ENCODE measurements at places on chromosomes 5 and 9.
A peak's percentile ranks its signal among the peaks of the same experiment; 100 is the strongest.

- no peak for DNase-seq
Measured at GRCh38 chr9:68741704-68742332, 36.8 kb downstream of the PIP5K1B start.

GRCh38 chr9:20693068-20693467, 9.0 kb downstream of the FOCAD start:
- DNase-seq, result no peak

DNA sequence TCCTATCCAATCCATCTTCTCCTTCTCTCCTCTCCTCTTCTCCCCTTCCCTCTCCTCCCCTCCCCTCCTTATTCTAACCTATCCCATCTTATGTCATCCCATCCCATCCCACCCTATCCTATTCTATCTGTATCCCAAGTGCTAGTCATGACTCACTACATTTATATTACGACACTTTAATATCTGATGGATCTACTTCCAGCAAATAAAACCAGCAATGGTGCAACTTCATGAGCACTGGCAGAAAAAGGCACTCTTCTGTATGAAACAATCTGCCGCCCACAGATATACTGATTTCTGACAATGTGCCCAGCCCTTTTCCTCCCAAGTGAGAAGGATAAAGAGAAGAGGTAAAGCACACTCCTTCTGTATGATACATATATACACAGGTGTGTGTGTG, 86.6 kb upstream of the ANKH start:
- DNase-seq, result no peak

GRCh38 chr9:120080849-120081248, 499.1 kb downstream of the CDK5RAP2 start:
- DNase-seq, result no peak

- DNase-seq, result no peak
Measured at GRCh38 chr5:127796211-127796610, 93.0 kb downstream of the CCDC192 start.

- peak; percentile 5 for DNase-seq
Measured at GRCh38 chr5:24714746-24715145, 70.0 kb upstream of the CDH10 start.

DNA sequence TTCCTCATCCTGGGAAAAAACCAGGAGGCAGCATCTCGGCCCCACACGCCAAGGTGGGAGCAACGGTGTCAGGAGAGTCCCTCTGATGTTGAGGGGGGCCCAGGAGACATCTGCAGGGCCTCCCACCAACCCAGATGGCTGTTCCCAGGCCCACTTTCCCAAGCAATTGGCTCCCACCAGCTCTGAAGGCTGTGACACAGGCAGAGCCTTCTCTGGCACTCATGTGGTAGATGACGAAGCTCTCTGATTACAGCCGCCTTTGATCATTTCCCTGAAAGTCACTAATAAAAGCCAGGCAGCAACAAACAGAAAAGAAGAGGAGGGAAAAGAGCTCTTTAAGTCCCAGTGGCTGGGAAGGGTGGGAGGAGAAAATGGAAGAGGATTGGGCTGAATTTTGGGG, 226.5 kb downstream of the CDK5RAP2 start:
- DNase-seq, result peak; percentile 67

GRCh38 chr5:113145757-113146387, 169.3 kb downstream of the DCP2 start:
- no peak for DNase-seq

DNA sequence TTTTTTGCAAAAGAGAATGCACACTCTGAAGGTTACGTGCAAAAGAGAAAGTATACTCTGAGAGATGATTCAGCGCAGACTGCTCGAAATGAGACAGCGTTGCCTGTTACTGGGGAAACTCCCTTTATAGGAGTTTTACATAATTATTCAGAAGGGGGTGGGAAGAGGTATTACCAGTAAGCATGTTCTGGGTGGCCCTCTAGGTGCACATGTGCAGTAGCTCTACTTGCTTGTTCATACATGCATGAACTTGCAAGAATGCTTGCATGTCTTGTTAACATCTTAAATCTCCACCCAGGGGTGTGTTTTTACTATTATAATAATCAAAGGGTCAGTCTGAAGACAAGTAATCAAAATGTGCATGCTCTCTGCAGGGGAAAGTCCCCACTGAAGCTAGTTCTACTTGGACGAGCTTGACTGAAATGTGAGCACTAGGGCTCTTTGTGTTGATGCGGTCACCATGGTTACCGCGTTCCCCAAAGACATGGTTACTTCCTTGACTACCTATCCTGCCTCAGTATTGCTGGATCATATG, 75.5 kb downstream of the SGCD start:
- peak; percentile 94 for DNase-seq

GRCh38 chr5:121086671-121087070, 622.6 kb downstream of the PRR16 start:
- DNase-seq, result no peak

DNA sequence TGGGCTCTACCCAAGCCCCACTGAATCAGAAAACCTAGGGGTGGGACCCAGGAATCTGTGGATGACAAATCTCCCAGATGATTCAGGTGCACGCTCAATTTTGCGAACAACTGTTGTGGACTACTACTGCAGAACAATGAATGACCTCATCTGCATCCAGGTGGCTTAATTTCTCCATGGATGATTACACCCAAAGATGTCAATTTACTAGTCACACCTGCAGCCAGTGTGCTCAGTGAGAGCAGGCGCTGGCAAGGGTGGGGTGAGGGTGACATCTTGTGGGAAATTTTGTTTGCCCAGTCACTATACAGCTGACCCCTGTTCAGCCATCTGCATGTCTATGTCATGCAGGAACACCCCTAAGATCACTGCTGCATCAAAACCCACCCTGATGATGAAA, 118.2 kb downstream of the ENTREP1 start:
- DNase-seq, result no peak

DNA sequence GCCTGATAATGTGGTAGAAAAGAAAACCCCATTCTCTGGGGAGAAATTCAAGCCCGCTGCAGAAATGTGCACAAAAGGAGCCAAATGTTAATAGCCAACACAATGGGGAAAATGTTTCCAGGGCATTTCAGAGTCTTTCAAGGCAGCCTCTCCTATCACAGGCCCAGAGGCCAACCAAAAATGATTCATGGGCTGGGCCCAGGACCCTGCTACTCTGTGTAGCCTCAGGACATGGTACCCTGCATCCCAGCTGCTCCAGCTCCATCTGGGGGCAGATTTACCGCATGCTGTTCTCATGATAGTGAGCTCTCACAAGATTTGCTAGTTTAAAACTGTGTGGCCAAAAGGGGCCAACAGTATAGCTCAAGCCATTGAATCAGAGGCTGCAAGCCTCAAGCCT, 41.1 kb downstream of the RAPGEF6 start:
- DNase-seq, result no peak

GRCh38 chr5:172602783-172603231, 38.3 kb upstream of the NEURL1B start:
- DNase-seq, result no peak

GRCh38 chr5:88116396-88116795, 152.2 kb downstream of the TMEM161B start:
- DNase-seq, result no peak

- DNase-seq, result peak; percentile 35
Measured at GRCh38 chr5:172641359-172642050, 442 bp downstream of the NEURL1B start.

DNA sequence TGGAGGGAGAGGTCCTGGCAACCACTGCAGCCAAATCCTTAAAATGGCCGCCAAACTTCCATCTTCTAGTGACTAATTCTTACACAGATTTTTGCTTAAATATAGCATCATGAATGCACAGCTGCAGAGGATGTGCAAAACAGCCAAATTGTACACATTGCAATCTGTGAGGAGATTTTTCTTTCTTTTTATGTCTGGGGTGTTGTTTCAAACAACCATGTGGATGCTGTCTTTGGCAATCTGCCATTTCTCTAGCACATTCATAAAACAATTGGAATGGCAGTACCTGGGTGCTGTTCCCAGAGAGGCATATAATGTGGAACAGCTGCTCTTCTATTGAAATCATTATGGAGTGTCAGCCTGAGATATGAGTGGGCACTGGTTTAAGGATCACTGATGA, 1082.9 kb upstream of the SEMA6A start:
- DNase-seq, result no peak

DNA sequence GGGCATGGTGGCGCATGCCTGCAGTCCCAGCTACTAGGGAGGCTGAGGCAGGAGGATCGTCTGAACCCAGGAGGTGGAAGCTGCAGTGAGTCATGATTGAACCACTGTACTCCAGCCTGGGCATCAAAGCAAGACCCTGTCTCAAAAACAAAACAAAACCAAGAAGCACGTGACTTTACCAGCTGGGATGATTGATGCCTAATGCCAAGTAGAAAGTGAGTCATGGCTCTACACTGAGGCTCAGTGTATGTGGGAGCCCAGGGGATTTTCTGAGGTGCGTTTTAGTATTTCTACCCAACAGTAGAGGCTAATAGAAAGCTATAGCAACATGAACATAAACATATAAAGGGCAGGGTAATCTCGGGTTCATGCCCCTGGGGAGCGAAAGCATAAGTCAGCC, 13.9 kb upstream of the BRD3OS start:
- no peak for DNase-seq

- no peak for DNase-seq
Measured at GRCh38 chr9:92795598-92796336, 31.1 kb upstream of the BICD2 start.

DNA sequence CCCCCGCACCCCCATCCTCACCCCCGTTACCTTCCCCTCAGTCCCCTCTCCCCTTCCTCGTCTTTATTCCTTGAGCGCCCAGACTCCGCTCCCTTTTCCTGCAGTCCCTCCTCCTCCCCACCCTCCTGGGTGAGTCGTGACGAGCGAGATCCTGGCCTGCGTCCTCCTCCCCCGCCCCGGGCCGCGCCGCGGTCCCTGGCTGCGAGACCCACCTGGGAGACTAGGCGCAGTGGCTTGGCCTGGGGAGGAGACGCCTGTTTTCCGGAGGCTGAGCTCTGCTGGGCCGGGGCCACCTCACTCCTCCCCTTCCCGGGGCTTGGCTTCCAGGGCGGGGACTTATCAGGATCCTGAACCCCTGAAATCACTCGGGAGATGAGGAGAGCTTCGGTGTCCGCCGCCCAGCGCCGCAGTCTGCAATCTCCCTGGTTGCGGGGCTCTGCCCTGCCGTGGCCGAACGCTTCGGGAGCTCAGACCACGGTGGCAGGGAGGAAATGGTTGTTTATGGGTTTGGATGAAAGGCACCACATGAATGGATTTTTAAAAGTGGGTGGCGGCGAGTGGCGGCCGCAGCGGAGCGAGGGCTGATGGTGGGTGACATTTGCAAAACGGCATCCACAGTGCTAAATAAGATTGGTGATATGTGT, 984 bp downstream of the STXBP1 start:
- peak; percentile 82 for DNase-seq

DNA sequence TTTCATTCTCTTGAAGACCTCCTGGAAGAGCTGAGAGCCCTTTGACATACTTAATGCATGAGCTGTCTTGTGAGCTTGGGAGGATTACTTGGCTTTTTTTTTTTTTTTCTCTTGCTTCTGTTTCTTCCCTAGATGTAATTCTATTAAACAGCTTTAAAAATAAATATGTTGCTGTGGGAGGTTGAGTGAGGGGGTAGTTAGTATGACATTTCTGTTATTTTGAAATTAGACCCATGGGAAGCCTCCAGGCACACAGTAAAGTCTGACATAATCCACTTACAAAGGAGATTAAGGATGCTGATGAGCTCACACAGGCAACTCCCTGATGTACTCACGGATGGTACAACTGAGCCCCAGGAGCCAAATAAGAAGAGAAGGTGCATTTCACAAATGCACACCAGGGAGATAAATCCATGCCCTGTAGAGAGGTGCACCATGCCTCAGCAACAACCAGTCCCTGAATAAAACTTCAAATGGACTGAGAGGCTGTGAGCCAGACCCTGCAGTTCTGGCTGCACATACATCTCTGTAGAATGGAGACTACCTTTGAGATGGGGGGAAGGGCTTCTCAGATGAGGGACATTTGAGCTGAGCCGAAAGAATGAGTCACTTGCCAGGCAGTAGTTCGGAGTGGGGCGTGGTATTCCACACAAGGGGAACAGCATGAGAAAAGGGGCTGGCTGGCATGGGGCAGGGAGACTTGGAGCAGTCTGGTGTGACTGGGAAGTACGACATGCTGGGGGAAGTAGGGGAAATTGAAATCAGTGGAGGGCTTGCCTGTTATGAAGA, 68.7 kb downstream of the ACTL7B start:
- DNase-seq, result peak; percentile 89

DNA sequence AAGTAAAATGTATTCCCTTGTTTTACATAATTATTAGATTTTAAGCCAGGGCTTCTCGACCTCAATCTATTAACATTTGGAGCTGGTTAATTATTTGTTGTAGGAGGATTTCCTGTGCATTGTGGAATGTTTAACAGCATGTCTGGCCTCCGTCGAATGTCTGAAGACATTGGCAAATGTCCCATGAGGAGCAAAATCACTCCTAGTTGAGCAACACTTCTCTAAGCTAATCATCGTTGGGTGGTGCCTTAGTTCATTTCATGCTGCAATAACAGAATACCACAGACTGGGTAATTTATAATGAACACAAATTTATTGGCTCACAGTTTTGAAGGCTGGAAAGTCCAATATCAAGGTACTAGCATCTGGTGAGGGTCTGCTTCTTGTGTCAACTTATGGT, 13.4 kb upstream of the VPS13A start:
- no peak for DNase-seq

GRCh38 chr5:158816011-158816696, 283.6 kb downstream of the EBF1 start:
- DNase-seq, result no peak

- DNase-seq, result peak; percentile 77
Measured at GRCh38 chr5:119274767-119275130, 81.1 kb upstream of the TNFAIP8 start.

DNA sequence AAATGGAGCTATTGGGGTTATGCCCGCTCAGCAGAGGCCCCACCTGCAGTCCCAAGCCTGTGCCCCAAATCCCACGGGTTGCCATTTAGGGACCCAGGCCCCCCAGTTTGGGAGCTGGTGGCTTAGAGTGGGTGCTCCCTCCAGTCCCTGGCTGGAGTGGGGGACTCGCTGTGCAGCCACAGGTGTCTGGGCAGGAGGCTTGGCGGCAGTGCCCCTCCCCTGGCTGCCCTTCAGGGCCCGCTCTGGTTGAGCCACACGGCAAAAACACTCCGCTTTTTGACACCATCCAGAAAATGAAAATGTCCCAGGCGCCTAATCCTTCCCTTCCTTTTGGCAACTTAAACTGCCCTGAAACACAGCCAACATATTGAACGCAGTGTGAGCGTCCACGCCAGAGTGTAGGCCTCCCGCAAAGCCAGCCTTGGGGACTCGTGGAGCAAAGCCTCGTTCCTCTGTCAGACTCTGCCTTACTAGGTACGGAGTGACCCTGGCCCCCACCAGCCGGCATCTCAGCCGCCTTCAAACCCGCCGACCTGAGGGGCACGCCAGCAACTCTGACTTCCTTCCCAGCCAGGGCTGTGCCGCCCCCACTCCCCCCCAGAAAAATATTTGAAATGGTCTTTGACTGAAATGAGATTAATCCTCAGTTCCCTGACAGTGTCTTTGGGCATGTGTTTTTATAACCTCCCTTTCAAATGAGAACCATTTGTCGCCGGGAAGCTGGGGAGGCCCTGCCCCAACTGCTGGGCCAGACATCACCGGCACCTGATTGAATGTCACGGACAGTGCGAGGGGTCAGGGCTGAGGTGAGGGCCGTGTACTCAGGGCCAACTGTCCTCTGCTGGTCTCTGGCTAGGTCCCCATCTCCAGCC, 98.5 kb upstream of the LMX1B start:
- DNase-seq, result no peak

GRCh38 chr5:137838976-137839375, 28.7 kb upstream of the MYOT start:
- no peak for DNase-seq

- DNase-seq, result no peak
Measured at GRCh38 chr5:176469296-176469695, 21.1 kb downstream of the FAF2 start.

GRCh38 chr5:156241266-156241665, 85.7 kb upstream of the SGCD start:
- DNase-seq, result peak; percentile 38

Data from Daoy (cell line).